ENCODE measurements at places on chromosomes 2 and 18.

DNA sequence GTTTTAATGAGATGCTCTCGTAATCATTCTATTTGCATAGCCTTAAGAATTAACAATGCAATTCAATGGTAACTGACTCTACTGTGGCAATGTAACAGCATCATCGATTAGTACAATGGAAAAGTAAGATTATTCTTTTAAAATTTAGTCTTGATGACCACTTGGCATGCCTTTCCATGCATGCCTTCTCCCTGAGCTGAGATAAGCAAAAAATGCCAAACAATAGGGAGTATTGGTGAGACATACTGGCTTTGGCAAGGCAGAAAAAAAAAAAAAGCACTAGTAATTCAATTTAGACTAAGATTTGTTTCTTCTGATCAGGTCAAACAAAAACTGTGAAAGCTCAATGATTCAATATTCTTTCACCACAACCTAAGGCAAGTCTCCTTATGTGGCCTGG is 110.8 kb upstream of the TRIB2 start:
- no peak for DNase-seq

DNA sequence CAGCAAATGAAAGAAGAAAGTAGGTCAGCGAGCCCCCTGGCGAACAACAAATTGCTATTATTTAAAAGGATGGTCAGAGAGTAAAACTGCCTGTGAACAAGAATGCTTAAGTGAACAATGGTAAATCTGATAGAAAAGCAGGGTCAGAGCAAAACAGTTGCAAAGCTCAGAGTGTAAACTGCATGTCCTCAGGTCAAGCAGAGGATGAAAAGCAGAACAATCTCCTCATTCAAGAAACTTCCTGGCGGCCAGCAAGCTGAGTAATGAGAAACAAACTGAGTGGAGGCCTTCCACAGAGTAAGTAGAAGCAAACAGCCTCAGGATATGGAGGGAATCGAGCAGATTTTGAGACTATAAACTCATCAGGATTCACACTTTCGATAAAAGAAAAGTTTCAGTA is 117.9 kb downstream of the PPP1R1C start:
- DNase-seq = no peak

GRCh38 chr2:201100497-201100896 is 15.5 kb upstream of the CFLAR start:
- no peak for DNase-seq

DNA sequence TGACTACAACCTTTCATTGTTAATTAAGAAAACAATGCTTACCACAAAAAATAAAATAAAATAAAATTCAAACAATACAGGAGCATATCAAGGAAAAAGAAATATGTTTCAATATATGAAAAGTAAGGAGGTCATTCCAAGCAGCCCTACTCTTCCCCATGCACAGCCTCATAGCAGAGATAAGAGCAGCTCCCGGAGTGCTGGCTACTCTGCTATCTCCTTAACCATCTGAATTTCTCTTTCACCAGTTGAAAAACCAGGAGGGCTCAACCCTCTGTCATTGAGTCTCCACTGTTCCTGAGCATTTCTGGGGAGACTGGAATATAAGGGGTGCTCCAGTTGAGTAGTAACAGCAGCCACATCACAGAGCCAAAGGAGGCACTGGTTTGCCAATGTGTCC is 201.4 kb downstream of the TCF4 start:
- no peak for DNase-seq

DNA sequence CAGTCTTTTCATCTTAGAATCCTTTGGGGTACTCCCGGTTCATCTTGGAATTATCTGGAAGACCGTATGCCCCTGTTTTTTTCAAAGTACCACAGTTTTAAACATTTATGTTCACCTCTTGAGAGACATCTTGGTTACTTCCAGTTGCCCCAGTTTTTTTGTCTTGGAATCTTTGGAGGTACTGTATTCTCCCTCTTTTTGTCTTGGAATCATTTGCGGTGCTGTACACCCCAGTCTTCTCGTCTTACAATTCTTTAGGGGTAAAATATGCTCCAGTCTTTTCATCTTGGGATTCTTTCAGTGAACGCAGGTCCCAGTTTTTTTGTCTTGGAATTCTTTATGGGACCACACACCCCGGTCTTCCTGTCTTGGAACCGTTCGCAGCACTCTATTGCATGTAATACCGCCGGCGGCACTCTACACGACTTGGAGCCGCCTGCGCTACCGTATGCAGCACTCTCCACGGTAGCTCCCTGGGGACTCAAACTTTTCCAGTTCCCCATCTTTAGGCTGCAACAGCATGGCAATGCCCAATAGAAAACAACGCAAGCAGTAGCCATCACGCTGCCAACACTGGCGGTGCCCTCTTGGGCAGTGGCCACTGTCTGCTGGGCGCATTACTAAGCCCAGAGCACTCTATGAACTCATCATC is 21.2 kb upstream of the ZDBF2 start:
- DNase-seq = no peak

- no peak for DNase-seq
Observed at GRCh38 chr18:74604361-74604760, 6.7 kb downstream of the ZNF407 start.

All from activated CD4-positive, alpha-beta T cell treated with anti-CD3 and anti-CD28 coated beads, Interleukin-2, Interleukin-4, amounts not matched to agents 100 ng/mL and 50 ng/mL, durations not matched to agents 16 hours and 8 hours (primary cell).